Esophagus squamous epithelium (tissue), 5 donors: ENCODE measurements at places on chromosomes 1 and 21.

DNA sequence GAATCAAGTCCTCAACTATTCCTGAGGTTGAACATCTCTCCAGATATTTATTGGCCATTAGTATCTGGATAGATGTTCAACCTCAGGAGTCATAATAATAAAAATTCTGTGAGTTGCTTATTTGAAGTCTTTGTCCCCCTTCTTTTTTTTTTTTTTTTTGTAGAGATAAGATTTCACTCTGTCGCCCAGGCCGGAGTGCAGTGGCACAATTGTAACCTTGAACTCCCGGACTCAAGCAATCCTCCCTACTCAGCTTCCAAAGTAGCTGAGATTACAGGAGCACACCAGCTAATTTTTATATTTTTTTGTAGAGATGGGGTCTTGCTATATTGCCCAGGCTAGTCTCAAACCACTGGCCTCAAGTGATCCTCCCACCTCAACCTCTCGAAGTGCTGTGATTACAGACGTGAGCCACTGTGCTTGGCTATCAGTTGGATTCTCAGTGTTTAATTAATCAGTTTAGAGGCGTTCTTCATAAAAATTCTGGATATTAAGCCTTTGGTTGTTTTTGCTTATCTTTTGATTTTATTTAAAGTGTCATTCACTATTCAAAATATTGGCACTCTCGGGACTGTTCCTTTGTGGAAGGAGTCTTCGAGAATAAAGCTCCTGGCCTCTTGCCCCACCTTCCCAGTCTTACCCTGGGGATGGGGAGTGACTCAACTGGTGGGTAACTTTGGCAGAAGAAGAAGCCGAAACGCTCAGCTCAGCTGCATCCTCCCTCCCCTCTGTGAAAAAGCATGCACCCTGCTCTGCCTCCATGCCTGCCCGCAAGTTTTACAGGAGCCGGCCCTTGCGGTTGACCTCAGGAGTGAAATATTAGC is 11.2 kb upstream of the HYI start:
- DNase-seq: no peak

- DNase-seq: no peak
Observed at GRCh38 chr1:161223805-161224694, 622 bp upstream of the APOA2 start.

DNA sequence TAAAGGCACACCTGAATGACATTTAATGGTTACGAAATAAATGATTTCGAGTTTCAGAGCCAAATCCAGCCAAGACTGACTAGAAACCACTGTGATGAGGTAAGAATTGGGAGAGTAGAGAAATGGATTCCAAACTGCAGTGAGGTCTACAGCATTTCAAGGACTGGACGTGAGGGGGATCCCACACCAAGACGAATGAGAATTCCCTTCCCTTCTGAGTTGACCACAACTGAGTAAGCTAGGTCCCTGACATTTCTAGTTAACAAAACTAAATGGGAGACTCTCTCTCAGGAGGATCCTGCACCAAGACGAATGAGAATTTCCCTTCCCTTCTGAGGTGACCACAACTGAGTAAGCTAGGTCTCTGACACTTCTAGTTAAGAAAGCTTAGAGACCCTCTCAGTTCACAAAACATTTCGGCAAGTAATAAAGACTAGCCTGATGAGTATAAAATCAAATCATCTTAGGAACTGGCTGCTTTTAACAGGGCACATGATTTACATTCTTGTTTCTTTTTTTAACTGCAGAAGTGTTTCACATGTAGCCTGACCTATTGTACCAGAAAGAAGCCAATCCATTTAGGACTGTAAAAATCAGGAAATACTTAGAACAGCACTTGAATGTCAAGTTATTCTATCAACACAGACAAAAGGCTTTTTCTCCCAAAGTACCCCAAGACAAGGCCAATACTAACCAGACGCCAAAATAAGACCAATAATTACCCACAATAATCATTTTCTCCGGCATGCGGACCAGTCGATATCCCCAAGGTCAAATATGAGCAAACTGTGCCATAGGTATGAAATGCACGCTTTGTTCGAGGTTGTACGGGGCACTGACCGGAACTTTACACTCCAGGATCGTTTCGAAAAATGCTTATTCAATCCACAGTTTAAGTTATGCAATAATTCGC is 1.4 kb upstream of the SPATA1 start:
- no peak for DNase-seq

DNA sequence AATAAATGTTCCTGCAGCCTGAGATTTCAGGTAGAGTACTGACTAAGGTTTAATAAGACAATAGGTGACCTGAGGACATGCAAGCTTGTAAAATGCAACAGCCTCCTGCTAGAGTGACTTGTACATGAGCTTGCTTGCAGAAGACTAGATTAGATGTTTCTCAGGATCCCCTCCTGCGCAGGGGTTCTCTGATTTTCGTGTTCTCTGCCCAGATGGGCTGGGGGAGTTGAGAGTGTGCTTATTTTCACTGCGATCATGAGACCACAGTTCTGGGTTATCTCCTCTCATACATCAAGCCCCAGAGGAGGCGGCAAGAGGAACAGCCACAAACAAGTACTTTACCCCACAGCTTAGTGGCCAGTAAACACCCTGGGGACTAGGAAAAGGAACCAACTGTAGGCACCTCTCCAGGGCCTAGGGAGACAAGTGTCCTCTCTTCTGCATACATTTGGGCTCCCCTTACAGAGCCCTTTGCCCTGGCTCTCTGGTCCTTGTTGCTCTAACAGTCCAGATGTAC is 8.0 kb downstream of the TMEM81 start:
- no peak for DNase-seq

DNA sequence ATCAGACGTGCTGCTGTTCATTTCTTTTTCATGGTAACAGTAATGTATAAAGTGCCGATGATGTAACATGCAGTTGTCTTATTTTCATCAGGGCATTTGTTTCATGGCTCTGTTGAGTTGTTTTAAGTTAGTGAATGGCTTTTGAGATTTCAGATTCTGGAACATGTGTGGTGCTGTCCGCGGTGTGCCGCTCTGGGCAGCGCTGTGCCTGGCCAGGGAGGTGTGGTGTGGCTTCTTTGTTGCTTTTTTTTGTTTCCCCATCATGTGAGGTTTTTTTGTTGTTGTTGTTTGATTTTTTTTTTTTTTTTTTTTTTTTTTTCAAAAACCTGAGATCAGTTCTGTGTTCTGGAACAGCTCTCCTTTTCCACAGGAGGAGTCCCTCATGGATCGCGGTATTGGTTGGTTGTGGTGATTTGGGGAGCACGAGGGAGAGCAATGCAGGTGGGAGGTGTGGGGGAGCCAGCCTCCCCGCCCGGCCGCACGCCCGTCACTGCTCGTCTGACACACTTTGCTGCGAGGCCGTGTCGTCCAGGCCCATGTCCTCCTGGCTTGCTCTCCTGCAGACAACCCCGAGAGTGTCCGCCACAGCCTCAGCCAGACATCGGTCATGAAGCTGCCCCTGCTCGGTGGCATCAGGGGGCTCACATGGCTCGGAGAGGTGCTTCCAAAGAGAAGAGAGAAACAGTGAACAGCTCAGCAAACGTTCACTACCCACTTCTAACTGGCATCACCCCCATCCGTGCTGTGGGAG is 33.6 kb downstream of the NTPCR start:
- DNase-seq: no peak

DNA sequence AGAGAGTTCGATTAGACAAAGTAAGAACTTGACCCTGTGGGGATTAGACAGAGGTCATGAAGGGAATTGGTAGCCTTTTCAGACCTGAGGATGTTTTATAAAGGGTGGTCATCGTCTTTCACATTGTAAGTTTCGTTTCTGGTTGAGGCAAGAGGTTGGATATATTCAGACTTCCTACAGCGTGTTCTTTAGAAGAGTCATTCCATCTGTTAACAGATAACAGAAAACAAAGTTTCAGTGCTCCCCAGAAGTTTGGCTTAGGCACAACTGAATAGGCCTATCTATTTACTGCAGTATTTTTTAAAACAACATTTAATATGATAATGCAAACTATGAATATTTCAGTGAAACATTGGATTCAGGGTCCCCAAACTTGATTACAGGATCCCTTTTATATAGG is 17.1 kb upstream of the IVNS1ABP start:
- DNase-seq: no peak

- no peak for DNase-seq
Observed at GRCh38 chr1:215529111-215529510, 38.0 kb upstream of the KCTD3 start.

GRCh38 chr1:71031426-71031825 is 16.2 kb downstream of the PTGER3 start:
- no peak for DNase-seq

- no peak for DNase-seq
Observed at GRCh38 chr21:14687268-14687625, 141.1 kb upstream of the SAMSN1 start.

DNA sequence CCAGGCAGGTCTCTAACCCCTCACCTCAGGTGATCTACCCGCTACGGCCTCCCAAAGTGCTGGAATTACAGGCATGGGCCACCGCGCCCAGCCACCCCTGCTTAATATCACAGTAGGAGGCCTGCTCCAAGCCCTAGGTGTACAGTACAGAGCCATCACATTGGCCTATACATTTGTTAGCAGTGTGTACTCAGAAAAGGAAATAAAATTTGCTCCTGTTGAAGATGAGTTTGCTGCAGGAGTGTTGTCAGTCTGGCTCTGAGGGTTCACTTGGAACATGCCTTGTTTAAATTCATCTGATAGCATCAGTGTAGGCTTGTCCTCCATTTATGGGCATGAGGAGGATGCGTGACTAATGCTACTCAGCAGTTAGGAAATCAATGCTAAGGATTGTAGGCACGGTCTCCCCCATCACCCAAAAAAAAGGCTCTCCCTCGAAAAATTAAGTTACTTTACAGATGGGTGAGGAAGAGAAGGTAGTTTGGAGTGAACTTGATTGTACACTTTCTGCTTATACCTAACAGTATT is 4.6 kb upstream of the ENAH start:
- DNase-seq: no peak

DNA sequence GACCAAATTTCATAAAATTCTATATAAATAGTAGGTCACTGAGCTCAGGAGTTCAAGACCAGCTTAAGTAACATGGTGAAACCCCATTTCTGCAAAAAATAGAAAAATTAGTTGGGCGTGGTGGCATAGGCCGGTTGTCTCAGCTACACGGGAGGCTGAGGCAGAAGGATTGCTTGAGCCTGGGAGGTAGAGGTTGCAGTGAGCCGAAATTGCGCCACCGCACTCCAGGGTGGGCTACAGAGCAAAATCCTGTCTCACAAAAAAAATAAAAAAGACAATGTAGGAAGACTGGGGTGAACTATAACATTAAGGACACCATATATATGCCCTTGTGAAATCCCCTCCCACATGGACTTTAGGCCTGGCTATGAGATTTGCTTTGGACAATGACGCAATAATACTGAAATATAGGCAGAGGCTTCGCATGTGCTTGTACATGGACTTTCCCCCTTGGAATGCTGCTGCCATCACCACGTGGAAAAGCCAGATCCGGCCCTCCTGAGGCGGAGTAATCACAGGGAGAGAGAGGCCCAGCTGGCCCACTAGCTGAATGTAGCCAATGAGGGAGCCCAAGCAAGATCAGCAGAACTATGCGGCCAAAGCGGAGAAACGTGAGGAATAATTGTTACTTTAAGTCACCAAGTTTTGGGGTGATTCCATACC is 13.1 kb upstream of the USP1 start:
- DNase-seq: no peak

DNA sequence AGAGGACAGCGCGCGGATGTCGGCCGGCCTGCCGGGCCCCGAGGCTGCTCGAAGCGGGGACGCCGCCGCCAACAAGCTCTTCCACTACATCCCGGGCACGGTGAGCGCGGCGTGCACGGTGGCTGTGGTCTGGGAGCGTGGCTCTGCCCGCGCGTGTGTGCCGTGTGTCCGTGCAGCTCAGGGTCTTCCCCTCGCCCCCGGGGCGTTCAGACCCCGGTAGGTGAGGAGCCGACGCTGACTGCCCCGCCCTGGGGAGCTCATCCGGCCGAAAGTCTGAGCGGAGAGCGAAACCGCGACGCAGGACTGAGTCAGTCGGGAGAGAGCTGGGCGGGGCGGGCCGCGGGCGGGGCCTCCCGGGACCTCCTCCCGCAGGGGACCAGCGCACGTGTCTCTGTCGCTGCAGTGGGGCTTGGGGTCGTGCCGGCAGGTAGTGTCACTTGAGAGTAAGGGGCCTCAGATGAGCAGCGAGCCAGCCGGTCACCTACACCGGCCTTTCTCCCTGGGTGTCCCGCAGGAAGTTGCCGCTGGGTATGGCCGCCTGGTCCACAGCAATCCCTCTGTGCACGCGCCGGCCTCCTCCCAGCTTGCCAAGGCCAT is 520 bp downstream of the PLEKHN1 start:
- no peak for DNase-seq

GRCh38 chr21:41779659-41780058 is 12.8 kb upstream of the RIPK4 start:
- no peak for DNase-seq

- DNase-seq: no peak
Observed at GRCh38 chr1:226891346-226891745, 20.9 kb downstream of the PSEN2 start.

- no peak for DNase-seq
Observed at GRCh38 chr1:222045786-222046185, 303.9 kb upstream of the DUSP10 start.

- DNase-seq: no peak
Observed at GRCh38 chr1:52098139-52098871, 42.2 kb downstream of the BTF3L4 start.

DNA sequence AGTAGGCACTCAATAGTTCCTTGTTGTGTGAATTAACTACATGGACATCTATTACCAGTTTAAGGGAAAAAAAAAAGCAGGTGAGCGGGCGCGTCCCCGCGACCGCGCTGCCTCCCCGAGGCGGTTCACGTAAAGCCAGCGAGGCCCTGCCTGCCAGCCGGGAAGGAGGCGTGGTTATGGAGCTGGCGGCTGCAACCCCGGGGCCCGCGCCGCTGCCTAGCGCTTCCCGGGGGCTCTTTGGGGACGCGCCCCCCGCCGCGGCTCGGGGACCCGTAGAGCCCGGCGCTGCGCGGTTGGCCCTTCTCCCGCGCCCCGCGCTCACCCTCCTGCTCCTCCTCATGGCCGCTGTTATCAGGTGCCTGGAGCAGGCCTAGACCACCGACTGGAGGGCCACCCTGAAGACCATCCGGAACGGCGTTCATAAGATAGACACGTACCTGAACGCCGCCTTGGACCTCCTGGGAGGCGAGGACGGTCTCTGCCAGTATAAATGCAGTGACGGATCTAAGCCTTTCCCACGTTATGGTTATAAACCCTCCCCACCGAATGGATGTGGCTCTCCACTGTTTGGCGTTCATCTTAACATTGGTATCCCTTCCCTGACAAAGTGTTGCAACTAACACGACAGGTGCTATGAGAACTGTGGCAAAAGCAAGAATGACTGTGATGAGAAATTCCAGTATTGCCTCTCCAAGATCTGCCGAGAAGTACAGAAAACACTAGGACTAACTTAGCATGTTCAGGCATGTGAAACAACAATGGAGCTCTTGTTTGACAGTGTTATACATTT is 2.6 kb upstream of the CC2D1B start:
- no peak for DNase-seq

- no peak for DNase-seq
Observed at GRCh38 chr1:100496896-100497295, 41.0 kb upstream of the GPR88 start.

DNA sequence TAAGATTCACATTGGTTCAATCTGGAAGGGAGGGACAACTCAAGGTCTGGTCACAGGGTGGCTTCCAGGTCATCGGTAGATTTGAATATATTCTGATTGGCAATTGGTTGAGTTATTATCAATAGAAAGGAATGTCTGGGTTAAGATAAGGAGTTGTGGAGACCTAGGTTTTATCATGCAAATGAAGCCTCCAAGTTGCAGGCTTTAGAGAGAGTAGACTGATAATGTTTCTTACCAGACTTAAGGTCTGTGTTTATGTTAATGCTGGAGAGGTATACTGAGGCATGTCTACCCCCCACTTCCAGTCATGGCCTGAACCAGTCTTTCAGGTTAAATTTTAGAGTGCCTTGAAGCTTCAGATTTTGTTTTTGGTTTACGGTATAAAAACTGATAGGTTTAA is 29.7 kb downstream of the USP25 start:
- no peak for DNase-seq
